ENCODE measurements at places on chromosomes 12 and 14.

DNA sequence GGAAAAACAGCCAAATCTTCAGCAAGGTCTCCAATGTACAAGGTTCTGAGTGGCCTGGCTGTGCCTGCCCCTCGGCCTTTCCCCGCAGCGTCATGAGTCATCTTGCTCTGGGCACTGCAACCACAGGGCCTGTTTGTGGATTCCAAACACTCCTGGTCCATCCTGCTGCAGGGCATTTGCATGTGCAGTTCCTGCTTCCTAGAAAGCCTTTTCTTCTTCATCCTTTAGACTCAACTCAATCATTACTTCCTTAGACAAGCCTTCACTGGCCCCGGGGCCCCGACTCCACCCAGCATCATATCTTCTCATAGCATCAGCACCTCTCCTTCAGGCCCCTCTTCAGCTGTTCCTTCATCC lies 101.8 kb upstream of the EGLN3 start:
- peak; percentile 26 for DNase-seq

GRCh38 chr12:49121047-49121696 lies 10.0 kb downstream of the TUBA1B start:
- DNase-seq = peak; percentile 56

DNA sequence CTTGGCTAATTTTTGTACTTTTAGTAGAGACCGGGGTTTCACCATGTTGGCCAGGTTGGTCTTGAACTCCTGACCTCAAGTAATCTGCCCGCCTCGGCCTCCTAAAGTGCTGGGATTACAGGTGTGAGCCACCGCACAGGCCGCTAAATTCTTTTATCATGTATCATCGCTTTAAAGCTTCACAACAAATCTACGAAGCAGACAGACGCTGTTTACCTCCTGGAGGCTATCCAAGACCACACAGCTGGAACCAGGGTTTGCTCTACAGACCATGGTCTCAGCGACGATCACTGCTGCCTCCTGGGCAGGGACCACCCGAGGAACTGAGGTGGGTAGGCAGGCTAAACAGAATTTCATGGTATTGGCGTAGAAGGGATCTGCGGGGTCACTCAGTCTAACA lies 27.2 kb downstream of the KRT80 start:
- no peak for DNase-seq

GRCh38 chr14:30305346-30305745 lies 253.6 kb upstream of the G2E3 start:
- DNase-seq = no peak

- DNase-seq = no peak
Observed at GRCh38 chr14:52706286-52706685, 714 bp upstream of the PSMC6 start.

DNA sequence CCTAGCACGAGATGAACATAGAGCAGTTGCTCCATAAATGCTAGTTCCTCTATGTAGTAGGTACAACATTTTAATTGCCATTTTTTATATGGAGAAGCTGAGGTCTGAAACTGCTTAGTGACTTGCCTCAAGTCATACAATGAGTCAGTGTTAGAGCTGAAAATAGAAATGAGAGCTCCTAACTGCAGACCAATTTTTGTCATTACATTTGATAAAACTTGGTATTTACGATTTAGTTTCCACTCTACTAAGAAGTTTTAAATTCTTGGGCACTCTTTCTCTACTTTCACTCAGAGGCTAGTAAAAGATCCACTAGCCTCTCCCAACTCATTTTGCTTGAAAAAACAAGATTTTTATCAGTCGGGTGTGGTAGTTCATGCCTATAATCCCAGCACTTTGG lies 8.1 kb upstream of the TMED10 start:
- DNase-seq = no peak

GRCh38 chr14:80659783-80660182 lies 281.8 kb downstream of the CEP128 start:
- DNase-seq = no peak

DNA sequence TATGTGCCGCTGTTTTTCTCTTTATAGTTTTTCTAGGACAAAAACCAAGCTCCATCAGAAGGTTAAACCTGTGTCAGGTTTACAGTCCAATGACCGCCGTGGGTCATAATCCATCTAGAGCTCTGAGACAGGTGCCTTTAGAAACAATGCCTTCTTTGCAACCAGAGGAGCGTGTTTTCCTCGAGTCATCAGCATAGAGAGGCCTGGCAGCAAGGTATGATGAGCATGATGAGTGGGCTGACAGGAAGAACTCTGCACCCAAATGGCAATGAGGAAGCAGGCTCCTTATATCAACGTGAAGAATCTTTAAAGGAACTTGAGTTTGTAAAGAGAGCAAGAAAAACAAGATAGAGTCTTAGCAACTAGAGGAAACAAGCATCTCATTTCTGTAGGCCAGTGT lies 60.5 kb upstream of the NUDT4 start:
- peak; percentile 56 for DNase-seq

- DNase-seq = no peak
Observed at GRCh38 chr12:18882690-18883089, 144.8 kb downstream of the CAPZA3 start.

DNA sequence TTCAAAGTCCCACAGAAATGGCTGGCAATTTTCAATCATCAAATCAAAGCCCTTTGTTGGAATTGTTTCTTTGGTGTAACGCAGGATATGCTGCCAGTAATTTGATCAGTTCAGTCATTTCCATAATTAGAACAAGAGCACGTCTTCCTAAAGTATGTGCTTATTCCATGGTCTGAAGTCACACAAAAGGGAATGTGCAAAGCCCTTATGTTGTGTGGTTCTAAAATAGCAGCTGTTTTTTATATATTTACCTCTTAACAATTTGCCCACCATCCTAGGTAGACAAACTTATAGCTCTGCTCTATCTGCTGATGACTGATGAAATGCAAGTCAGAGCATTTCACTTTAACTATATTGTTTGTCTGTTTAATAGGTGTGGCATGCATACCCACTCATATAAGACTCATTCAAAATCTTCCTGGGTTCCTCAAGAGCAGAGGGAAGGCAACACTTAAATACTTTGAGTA lies 176.1 kb upstream of the SLC38A2 start:
- DNase-seq = no peak
